ENCODE measurements at places on chromosomes 6 and 20.

DNA sequence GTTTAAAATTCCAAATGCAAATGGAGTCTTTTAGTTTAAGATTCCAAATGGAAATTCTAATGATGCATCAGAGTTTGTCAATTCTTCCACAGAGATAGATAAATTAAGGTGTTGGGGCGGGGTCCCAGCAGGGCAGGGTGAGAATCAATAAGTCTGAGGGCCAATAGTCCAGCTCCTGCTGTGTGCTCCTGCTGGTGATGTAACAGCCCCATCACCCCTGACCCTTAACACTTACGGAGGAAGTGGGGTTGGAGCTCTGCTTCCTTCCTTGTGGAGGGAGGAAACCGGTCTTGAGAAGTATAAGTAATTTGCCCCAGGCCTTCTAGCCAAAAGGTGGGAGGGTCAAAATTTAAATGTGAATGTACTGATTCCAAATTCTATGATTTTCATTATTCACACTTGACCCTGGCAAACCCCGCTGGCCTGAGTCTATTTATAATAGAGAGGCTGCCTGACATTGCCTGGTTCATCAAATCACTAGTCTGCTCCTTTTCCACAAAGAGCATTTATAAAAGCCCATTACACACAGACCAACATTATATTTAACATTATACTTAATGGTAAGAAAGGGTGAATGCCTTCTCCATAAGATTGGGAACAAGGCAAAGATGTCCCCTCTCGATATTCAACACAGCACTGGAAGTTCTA is 17.2 kb downstream of the ZBTB2 start:
- no peak for ATAC-seq

GRCh38 chr6:169799474-169799926 is 48.1 kb downstream of the ERMARD start:
- ATAC-seq, result no peak

GRCh38 chr6:16729183-16729691 is 32.0 kb downstream of the ATXN1 start:
- ATAC-seq, result no peak

- ATAC-seq, result no peak
Measured at GRCh38 chr6:131838051-131838450, 30.2 kb downstream of the ENPP1 start.

GRCh38 chr6:7025861-7026260 is 81.9 kb upstream of the RREB1 start:
- ATAC-seq, result no peak

- ATAC-seq, result no peak
Measured at GRCh38 chr6:105345506-105345905, 57.4 kb downstream of the PREP start.

DNA sequence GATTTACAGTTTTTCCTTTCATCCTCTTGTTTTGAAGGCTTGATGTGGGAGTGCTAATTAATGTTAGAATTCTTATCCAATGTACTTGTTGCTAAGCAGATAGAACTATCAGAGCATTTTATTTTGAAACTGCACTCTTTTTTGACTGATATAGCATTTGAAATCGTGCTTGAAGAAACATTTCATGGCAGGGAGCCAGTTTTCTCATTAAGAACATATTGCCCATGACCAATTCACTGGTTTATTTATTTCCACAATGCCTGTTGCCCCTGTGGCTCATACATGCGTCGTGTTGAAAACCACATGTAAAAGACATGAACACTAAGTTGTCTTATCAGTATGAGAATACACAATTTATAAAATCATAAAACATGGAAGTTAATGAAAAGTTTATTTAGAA is 479.7 kb upstream of the FLRT3 start:
- no peak for ATAC-seq

DNA sequence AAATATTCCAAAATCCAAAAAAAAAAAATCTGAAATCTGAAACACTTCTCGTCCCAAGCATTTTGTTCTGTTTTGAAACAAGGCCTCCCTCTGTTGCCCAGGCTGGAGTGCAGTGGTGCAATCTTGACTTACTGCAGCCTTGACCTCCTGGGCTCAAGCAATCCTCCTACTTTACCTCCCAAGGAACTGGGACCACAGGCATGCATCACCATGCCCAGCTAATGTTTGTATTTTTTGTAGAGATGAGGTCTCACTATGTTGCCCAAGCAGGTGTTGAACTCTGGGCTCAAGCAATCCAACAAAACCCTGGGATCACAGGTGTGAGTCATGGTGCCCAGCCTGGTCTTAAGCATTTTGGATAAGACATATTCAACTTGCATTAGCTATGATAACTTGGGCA is 13.6 kb downstream of the SESN1 start:
- ATAC-seq, result no peak

DNA sequence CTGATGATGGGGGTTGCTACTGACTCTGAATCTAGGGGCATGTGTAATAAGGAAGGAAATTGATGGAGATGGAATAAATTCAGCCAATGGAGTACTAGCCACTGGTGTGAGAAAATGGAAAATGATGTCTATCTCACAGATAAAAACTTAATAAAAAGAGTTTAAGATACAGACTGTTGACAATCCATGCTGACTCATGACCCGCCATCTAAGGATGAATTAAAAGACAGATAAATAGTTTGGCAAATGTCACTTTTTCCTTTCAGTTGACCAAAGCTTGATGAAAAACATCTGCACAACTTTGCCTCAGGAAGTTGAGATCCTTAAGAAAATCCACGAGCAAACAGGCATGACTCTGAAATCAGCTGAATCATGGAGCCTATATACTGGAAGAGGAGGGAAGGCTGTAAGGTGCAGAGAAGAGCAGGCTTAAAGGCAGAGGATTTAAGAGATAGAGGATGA is 82.6 kb upstream of the BMP5 start:
- ATAC-seq, result no peak

DNA sequence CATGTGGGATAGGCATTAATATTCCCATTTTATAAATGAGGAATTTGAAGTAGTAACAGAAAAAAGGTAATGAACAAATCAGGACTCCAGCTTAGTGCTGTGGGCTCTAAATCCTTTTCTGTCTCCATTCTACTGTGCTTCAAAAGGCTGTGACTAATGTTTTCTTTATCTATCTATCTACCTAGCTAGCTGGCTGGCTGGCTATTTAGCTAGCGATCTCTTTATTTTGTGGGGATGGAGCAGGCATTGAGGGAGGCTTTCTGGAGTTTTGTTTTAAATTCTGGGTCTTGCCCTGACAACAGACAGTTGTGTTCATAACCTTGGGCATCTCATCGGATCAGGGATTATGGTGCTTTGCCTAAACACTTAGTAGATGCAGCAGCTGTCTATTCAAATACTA is 139.2 kb downstream of the SOX4 start:
- no peak for ATAC-seq

- ATAC-seq, result no peak
Measured at GRCh38 chr20:25277051-25277801, 29.3 kb downstream of the PYGB start.

DNA sequence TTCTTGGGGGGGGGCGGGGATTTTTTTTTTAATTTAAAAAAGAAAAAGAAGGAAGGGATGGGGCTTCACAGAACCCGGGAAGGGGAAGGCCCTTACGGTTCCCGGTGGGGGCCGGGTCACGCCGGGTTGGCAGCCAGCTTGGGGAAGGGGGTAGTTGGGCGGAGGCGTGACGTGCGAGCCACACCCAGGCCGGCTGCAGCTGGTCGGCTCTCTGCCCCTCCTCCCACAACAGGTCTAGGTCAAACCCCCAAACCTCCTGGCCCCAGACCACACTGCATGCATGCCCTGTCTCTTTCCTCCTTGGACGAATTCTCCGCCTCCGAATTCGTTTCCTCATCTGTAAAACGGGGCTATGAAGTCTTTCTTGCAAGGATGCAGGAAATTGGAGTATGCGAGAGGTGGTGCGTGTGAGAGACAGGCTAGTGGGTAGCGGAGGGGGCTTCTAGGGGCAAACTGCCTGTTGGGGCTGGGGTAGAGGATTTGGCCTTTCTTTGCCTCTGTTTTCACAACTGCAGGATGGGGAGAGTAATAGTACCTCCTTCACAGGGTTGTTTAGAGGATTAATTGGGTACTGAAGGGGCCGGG is 828 bp downstream of the HCK start:
- ATAC-seq, result peak; percentile 79

DNA sequence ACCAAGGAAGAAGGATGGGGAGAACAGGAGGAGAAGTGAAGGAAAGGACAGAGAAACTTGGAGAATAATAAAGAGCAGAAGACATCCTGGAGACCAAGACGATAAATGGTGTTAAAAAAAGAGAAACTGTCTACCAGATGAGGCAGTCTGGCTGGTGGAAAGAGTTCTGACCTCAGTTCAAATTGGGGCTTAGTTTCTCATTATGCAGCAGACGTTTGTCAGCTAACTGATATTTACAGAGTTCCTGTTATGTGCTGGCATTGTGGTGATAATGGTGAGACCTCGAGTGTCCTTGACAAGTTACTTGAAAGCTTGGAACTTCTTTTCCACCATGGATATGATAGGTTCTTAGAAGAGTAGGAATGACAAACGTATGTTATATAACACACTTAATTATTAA is 142.7 kb downstream of the LRRC1 start:
- no peak for ATAC-seq

DNA sequence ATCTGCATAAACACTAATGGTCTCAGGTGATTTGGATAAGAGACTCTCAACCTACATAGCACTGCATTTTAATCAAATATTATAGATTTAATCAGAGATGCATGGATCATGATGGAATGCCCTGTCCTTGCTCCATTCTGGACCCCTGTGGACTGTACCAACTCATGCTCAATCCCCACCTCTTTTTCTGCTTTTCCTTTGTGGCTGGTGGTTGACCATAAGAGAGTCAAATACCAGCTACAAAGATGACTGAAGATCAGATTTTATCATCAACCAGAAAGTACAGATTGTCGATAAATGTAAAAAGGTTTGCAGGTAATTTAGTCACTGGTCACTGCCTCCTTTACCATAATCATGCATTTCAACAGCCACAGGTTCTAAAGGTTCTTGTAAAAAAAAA is 116.2 kb downstream of the ME1 start:
- ATAC-seq, result no peak

GRCh38 chr6:161639772-161640171 is 365.9 kb upstream of the AGPAT4 start:
- ATAC-seq, result no peak

GRCh38 chr20:36339646-36340592 is 33.8 kb downstream of the DLGAP4 start:
- ATAC-seq, result peak; percentile 22

GRCh38 chr6:24859608-24860200 is 61.0 kb upstream of the ARMH2 start:
- ATAC-seq, result no peak

DNA sequence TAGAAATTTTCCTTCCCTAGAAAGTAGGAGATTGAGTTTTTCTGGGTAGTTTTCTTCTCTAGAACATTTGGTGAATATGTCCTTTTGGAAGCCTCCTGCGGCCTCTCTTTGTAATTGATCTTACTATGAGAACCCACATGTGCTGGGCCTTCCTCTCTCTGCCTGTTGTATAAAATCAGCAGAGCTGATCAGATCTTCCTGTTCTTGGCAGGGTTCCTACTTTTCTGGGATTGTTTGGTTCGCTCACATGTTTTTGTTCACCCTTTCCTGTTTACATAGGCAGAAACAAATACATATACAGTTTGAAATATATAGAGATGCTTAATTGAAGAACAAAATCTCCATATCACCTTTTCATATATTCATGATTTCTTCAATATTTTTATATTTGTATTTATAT is 57.8 kb downstream of the IL22RA2 start:
- ATAC-seq, result no peak

DNA sequence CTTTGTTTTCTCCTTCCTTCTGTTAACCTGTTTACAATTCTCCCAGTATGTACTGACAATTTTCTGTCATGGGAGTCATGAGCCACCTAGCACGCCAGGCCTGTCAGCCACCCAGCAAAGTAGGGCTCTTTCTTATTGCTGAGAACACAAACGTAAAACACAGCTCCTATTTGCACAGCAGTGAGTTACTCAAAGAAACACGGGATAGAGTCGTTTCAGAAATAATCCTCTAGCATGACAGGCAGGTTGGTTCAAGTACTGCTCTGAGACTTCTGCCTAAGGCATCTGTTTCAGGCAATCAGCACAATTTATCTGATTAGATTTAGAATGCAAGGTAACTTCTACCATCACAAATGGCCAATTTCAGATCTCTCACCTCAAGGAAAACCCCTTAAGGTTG is 88.8 kb downstream of the CD24 start:
- no peak for ATAC-seq

DNA sequence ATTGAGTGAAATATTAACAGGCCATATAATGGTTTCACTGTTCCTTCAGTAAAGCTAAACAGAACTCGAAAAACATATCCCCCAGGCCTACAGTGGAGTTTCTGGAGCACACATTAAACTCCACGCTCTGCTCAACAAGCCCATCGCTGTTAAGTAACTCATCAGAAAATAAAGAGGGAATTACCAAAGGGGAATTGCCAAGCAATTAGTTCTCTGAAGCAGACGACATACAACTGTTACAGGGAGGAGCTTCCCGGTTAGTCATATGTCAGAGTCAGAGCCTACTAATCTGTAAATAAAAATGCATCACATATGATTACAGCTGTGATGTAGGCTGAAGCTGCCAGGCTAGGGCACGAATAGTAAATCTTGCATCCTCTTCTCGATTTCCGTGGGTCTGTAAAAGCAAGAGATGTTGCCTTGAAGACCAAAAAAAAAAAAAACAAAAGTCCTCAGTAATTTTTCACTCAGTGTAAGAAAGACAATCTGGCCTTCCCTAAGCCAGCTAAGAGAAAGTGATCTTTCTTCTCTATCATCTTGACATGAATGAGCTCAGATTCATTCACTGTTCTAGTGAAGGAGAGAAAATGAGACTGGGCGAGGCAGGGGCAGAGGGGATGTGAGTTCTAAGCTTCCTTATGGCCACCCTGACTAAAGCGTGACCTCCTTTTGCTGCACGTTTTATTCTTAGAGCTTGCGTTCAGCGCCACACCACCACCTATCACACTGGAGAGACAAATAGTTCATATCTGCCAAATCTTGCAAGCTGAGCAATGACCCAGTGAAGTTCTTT is 13.8 kb downstream of the ATXN1 start:
- no peak for ATAC-seq

DNA sequence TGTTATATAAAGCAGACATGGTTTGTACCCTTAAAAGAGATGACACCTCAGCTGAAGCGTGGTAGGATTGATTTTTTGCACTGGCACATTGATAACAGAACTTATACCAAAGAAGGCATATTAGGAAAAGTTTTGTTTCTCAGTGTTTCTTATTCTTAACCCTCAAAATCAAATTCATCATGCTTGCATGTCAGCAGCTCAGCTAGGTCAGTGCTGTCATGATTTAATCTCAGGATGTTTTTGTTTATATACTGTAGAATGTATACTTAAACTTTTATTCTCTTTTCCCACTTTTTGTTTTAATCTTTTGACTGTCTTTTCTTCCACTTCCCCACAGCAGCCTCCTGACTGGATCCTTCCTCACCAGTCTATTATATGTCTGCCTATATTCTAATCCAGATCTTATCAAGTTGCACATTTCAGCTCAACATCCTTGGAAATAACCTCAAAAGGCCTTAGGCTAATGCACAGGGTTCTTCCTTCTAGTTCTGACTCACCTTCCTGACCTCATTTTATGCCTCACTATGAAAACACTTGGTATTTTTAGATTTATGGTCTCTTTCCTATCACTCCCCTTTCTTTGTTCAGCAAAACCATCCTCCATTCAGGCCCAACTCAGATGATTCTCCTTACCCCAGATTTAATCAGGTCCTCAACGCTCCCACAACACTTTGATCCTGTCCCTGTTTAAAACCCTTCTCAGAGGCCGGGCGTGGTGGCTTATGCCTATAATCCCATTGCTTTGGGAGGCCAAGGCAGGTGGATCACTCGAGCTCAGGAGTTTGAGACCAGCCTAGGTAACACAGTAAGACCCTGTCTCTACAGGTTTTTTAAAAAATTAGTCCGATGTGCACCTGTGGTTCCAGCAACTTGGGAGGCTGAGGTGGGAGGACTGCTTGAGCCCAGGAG is 7.2 kb downstream of the HEBP2 start:
- peak; percentile 55 for ATAC-seq

Data from stimulated activated memory B cell treated with anti-CD40 and anti-IgM and Interleukin-4, amounts not matched to agents 10 μg/mL and 1 μg/mL and 100 μg/mL, for 72 hours (primary cell).